ENCODE measurements at places on chromosomes 2 and 18. TPM values are rescaled to one million over a fixed set of nuclear protein-coding genes. Genes with fewer than 3 reads are reported as not detected.

GRCh38 chr2:237980751-237981150 is 13.9 kb downstream of the UBE2F start:
- DNase-seq = no peak

DNA sequence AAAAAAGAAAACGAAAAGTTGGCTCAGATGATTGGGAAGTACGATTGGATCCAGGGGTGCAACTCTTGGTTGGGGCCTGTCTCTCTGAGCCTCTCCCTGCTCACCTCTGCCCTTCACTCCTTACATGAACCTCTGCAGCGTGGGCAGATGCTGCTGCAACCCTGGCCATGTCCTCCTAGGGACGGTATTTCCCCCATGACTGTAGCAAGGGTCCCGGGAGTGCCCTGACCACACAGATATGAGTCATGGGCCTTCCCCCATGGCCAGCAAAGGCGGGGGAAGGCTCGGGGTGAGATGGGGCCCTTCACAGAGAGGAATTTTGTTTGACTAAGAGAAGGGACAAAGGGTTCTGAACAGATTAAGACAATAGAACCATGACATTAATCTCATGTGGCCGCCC is 129.0 kb downstream of the NCK2 start:
- DNase-seq = no peak

CD8B2 gene
- total RNA-seq = not detected

C2orf49 gene
- total RNA-seq = 17.5 TPM

GRCh38 chr2:59888015-59888414 is 665.4 kb downstream of the BCL11A start:
- no peak for DNase-seq

- no peak for DNase-seq
Observed at GRCh38 chr2:176997074-176997791, 215.4 kb upstream of the HNRNPA3 start.
